Heart left ventricle (tissue), 16 donors: ENCODE measurements at places on chromosomes 5 and 9. TPM values are rescaled to one million over a fixed set of nuclear protein-coding genes. Genes with fewer than 3 reads are reported as not detected.

Gene ATOX1
- 99.6 TPM for total RNA-seq

Gene PRUNE2
- 6.9 TPM for total RNA-seq

Gene LCN9
- not detected for total RNA-seq

Gene NEUROG1
- not detected for total RNA-seq

Gene C9orf43
- total RNA-seq, result 0.93 TPM

Gene PCDHB3
- total RNA-seq, result 1.2 TPM
